ENCODE measurements at places on chromosomes 3 and 15.

DNA sequence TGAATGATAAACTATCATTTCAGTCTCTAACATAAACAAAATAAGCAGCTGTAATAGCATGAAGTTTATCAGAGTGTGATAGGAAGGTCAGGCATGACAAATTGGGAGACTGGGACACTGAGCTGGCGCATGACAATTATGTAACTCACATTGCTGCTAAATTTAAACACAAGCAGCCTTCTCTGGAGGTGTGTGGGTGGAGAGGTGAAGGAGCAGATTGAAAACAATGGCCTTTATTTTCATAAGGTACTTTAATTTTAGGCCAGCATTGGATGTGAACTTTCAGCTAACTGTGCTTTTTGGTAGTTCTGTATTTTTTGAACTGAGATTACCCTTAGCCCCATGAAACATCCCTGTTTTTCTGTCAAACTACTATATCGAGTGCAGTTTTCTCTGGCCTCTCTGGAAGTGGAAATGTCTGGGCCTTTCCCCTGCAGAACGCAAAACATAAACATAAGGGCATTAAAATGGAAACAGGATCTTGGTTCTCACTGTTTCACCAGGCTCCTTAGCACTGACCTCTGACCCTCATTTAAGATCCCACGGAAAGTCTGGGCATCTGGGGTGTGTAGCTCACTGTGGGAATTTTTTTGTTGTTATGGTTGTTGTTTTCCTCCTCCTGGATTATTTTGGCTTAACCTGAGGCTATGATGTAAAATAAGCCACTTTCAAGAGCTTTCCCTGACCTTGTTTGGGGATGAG is 160.1 kb upstream of the DPH6 start:
- DNase-seq = no peak

DNA sequence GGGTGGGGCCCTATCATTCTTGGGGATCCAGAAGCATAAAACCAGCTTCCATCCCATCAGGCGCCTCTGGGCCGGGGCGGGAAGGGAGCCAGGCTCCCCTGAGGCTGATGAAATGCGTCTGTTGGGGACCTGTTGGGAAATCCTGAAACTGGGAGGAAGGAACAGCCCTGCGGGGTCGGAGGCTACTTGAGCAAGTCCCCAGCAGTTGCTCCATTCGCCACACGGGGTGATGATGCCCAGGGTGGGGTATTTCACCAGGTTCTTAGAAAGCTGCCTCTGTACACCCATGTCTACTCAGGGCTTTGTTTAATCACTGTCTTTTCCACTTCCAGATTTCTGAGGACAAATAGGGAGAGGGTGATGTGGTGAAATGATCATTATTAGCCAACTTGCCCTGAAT is 25.4 kb upstream of the TSEN2 start:
- DNase-seq = no peak

- DNase-seq = no peak
Measured at GRCh38 chr3:116139641-116140040, 305.6 kb downstream of the LSAMP start.

DNA sequence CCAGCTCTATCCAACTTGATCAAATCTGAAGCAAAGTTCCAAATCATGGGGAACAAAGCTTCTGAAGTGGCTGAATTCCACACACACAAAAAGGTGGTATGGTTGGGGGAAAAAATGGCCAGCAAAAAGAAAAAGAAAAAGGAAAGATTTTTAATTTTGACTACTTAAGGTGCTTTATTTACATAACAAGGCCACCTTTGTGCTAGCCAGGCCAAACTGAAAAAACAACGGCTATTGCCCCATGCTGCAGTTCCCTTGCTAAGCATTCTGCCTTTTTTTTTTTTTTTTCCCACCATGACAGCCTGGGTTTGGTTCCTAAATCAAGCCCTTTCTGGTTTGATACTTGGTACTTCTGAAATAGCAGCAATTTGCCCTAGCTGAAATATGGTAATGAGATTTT is 66.5 kb upstream of the DAZL start:
- no peak for DNase-seq

DNA sequence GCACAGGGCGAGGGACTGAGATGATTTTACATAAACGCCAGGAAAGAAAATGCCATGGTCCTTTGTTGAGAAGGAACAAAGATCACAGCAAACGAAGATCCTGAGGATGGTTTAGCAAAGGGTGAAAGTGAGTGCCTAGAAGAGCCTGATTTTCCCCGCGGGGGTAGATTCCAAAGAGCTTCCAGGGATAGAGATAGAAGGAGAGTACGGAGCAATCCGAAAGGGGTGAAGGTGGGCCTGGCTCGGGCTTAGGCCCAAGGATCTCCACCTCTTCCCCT is 977 bp downstream of the CDC25A start:
- no peak for DNase-seq

GRCh38 chr3:23920151-23920655 is 3.3 kb downstream of the RPL15 start:
- DNase-seq = no peak

GRCh38 chr15:77528968-77529319 is 103.8 kb downstream of the LINGO1 start:
- DNase-seq = no peak

- DNase-seq = no peak
Measured at GRCh38 chr3:59368900-59369675, 319.3 kb upstream of the CFAP20DC start.

DNA sequence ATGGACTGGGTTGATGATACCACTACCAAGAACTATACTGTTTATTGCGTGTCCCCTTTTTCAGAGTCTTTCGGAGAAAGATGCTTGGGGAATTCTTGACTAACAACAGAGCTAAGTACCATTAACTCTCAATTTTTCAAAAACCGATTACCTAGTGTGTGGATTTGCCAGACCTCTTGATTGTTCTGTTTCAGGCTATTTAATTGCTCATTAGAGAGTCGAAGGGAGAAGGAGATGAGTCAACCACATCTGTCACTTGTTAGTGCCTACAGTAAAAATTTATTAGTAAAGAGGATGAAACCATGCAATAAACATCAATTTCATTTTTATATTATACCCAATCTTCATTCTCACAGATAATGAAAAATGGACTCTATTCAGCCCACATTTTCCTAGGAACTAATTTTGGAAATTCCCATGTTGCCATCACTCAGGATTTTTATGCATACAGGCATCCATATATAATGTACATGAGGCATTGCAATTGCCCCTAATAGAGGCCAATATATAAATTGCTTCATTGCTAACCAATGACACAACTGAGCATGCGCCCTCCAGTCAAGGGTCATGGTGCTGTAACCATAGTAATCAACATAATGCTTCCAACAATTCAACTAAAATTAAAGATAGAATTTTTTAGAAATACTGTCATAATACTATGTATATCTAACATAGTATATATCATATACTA is 541.7 kb downstream of the TBL1XR1 start:
- no peak for DNase-seq

- DNase-seq = no peak
Measured at GRCh38 chr15:77243716-77244401, 172.9 kb upstream of the TSPAN3 start.

DNA sequence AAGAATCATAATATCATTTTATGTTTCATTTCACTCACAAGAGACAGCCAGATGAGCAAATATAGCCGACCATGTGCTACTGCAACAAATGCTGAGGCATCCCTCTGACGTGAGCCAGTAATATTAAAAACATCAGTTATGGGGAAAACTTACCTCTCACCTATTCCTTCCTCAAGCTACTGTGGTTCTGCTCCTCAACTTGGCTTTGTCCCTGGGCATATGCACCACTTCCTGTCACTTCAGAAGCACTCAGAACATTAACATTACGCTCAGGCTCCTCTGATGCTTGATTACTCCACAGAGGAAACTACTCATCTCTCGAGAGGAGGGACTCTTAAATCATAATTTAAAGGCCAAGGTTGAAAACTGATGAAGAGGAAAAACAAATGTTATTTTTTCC is 457.0 kb upstream of the ALCAM start:
- no peak for DNase-seq

GRCh38 chr3:140756240-140757016 is 78.6 kb downstream of the TRIM42 start:
- DNase-seq = no peak

DNA sequence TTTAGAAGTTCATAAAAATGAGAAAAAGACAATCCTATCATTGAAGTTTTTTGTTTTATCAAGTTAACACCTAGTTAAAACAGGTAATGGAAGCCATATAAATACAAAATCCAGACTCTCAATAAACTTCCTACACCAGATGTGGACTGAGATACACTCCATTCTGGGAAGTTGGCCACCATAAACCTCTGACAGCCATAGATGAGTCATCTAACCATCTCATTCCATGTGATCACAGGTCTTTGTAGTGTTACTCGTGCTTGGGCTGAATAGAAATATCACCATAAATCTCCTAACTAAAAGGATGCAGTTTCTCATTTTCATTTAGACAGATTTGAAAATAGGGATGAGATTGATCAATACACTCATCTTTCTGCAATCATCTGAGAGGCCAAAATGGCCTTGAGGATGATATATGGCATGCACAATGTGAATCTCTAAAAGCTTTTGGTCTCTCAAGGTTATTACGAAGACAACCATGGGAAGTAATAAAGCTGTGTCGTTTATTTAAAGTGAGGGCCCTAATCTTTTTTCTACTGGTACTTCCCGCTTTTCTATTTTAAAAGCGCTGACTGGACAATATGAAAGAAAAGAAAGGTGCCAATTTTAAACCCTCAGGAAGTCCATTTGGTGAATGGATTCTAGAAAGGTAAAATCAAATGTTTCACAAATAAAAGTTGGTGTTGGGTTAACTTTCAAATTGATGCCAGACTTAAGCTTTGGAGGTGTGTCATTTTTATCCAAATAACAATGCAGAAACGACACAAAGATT is 155.5 kb downstream of the POLR2M start:
- DNase-seq = no peak

GRCh38 chr3:124156866-124157712 is 165.2 kb upstream of the ROPN1 start:
- no peak for DNase-seq

- no peak for DNase-seq
Measured at GRCh38 chr3:32334675-32335074, 57.0 kb upstream of the CMTM7 start.

- no peak for DNase-seq
Measured at GRCh38 chr15:60660290-60661051, 181.5 kb upstream of the ICE2 start.

GRCh38 chr3:185842241-185842640 is 17.4 kb upstream of the IGF2BP2 start:
- DNase-seq = no peak

DNA sequence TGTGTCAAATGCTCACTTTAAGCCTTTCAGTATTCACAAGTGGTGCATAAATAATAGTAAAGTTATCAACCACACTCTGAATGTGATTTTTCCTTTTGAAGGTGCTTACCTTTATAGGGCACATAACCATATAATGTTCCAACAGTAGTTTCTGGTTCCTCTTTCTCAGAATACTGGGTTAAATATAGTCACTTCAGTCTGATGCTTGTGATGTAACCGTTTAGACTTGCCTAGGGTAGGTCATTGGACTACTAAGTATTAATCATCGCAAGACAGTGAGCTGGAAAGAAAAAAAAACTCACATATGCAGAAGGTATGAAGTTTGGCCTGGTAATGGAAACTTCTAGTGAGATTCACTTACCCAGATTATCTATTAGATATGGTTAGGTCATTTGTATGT is 1.9 kb downstream of the KBTBD8 start:
- DNase-seq = no peak

GRCh38 chr3:115999613-116000012 is 376.3 kb downstream of the GAP43 start:
- no peak for DNase-seq

DNA sequence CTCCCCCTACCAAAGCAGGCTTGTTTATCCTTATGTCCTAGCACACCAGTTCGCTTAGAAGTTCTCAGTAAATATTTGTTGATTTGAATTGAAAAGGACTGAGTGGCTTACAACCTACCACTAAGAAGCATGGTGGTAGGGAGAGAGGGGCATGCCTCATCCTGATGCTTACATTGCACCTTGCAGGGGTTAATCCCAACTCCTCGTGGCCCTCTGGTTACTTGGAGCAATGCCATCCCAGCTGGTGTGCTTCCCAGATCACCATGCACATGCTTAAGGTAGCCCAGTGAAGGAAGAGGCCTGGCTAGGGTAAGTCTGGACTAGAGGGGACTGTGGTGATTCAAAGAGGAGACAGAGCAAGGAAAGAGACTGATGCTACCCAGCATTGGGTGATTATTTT is 253.3 kb downstream of the CLSTN2 start:
- DNase-seq = no peak

- DNase-seq = no peak
Measured at GRCh38 chr15:29062179-29062591, 176.4 kb downstream of the APBA2 start.

DNA sequence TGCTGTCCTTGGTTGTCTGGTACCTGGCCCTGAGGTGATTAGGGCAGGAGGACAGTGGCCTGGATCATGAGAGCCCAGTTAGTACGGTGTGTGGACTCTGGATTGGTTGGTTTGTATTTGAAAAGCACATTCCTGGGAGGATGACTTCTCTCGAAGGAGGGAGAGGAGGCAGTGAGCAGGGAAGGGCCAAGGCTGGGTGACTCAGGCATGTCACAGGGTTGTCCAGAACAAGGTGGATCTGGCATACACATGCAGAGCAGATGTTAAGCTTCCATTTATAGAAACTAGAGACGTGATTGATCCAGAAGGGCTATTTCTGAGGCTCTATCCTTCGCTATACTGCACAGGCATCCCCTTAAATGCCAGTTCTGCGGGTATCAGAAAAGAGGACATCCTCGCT is 34.4 kb downstream of the FAM240A start:
- DNase-seq = no peak

DNA sequence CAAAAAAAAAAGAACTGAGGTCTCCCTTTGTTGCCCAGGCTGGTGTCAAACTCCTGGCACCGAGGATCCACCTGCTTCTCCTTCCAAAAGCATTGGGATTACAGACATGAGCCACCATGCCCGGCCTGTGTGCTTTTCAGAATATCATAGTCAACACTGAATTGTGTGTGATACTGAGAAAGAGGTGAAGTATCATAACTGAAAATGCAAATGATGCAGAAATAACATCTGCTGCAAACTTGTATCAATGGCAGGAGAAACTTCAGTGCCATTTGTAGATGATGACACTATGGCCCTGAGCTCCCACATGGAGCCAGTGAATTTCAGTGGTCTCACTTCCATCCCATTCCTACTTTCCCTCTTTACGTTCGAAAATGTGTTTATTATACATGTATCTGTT is 21.9 kb downstream of the IL12A start:
- DNase-seq = no peak

- no peak for DNase-seq
Measured at GRCh38 chr15:37017031-37017625, 83.2 kb downstream of the MEIS2 start.

- DNase-seq = no peak
Measured at GRCh38 chr15:85564686-85565085, 184.3 kb downstream of the AKAP13 start.

- DNase-seq = no peak
Measured at GRCh38 chr15:51846463-51847230, 17.2 kb downstream of the TMOD3 start.

Data from activated CD8-positive, alpha-beta memory T cell treated with anti-CD3 and anti-CD28 coated beads for 1 hour (primary cell).